ENCODE measurements at places on chromosomes 1 and 21.

DNA sequence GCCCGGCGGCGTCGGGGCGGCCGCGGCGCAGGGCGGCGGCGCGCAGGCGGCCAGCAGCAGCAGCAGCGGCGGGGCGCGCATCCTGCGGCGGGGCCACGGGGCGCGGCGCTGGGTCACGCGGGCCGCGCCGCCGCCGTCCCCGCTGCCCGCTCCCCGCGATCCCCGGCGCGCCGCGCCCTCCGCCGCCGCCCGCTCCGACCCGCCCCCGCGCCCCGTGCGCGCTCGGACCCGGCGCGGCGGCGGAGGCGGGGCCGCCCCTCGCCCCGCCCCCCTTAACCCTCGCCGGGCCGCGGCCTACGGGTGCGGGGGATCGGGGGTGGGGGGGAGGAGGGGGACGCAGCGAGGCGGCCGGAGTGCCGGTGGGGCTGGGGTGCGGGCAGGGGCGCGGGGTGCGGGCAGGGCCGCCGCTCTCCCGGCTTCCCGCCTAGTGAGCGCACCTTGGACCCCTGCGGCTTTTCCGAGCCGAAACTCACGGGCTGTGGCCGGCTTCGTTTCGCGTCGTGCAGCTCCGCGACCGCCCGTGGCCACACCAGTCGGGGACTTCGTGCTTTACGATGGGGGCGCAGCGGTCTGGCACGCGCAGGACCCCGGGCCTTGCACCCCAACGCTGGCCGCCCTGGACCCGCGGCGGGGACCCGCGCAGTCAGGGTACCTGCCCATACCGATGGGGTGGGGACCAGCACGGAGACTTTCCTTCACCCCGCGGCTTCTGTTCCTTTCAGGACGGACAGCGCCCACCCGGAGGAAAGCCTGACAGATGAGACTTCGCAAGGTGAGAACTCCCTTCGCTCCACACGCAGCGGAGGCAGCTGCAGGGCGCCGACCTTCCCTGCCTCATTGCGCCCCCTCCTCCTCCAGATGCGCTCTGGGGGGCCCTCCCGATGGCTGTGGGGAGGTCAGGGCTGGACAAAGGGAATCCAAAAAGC lies at the start of gene FNDC10:
Gene FNDC10 (minus strand): TSS at position 201 of the 926 bp plus-strand sequence. CDS start 120 bp downstream, at position 81.
- DNase-seq: no peak

DNA sequence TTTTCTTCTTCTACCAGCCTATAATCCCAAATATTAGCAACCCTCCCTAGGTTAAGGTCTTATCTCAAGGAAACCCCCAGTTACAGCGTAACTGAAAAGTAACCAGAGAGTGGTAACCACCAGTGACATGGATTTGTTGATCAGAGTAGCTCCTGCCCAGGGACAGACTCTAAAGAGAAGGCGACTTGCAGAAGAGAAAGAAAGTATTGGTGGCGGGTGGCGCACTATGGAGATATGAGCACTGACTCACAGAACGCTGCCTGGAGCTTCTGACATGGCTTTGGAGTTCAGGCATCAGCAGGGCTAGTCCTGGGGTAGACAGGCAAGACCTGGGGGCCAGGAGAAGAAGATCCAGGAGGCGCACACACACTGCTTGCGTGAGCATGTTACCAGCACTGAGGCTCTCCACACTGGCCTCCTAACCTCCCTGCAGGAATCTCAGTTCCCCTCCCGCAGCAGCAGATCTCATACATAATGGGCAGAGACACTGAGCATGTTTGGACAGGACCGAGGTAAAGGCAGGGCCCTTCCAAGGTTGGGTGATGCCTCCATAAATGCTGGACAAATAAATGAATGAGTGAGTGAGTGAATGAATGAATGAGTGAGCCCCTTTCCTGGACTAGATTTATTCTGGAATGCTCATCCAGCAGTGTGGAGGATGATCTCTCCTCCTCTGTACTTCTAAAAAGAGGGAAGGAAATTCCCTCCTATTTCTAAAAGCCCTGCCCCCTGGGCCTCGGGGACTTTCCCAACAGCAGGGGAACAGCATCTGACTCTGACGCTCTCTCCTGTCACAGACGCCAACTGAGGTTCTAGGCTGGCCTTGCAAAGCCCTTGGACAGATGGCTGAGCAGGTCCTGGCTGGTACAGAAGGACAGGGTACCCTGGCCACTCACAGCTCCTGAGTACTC lies 175.5 kb downstream of the CLIC6 start:
- no peak for DNase-seq

- no peak for DNase-seq
These were observed 11.8 kb upstream of the ATF3 start for GRCh38 chr1:212596798-212597197.

- no peak for DNase-seq
These were observed 54.4 kb upstream of the TRABD2B start for GRCh38 chr1:48051466-48052126.

DNA sequence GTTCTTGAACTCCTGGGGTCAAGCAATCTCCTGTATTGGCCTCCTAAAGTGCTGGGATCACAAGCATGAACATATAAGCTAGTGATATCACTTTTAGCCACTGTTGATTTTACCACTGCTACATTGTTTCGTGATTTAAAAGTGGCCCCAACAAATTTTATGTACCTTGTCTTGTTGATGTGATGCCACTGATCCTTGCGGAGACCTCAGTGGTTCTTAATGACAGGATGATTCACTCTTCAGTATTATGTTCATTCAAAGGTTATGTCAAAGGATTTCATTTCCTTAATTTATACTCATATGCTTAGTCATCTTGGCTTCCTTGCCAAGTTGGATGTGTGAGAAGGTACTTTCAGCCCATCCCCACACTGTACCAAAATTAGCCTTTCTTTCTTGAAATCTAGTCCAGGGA lies 12.1 kb downstream of the PRKACB start:
- no peak for DNase-seq

- DNase-seq: no peak
These were observed 130.3 kb downstream of the FGGY start for GRCh38 chr1:59427155-59427554.

GRCh38 chr1:202989879-202990278 lies 17.3 kb upstream of the TMEM183A start:
- no peak for DNase-seq

DNA sequence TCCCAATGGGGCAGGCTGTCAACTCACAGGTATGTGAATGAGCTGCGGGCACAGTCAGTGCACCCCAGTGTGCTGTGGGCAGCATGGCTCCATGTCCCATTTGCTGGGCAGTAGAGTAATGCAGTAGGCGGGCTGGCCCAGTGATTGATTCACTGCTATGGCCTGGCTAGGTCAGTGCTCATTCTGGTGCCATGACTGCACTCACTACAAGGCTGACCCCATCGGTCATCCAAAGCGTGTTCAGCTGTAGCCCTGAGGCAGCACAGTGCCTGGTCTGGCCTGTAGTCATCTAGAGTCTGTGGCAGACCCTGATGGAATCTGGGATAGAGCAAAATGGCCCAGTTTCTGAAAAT lies 7.4 kb downstream of the HYI start:
- no peak for DNase-seq

GRCh38 chr21:46089285-46089684 lies 8.6 kb upstream of the COL6A2 start:
- no peak for DNase-seq

GRCh38 chr1:7613106-7613850 lies 157.8 kb upstream of the VAMP3 start:
- DNase-seq: no peak

- no peak for DNase-seq
These were observed 1.6 kb downstream of the PBX1 start for GRCh38 chr1:164560556-164560955.

DNA sequence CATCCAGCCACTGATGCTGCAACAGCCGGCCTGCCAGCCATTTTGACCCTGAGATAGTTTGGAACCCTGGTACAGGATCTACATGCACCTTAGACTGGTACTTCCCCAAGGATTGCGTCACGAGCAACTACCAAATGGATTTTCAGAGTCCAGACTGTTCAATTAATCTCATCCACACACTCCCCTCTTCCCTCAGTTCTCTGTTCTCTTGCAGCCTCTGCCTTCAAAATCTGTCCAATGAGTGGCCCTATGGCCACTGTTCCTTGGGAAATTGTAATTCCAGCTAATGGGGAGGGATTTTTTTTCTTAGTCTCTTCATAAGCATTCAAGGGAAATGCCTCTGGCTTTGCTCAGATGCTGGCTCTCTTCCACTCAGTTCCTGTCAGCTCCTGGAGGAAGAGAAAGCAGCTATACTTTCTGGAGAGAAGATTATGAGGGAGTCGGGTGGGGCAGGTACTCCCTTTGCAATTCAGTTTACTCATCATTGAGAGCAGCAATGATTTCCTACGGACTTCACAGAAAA lies 19.8 kb upstream of the UAP1 start:
- DNase-seq: no peak

- DNase-seq: no peak
These were observed 139.7 kb upstream of the ERRFI1 start for GRCh38 chr1:8165595-8166360.

GRCh38 chr1:219324629-219325367 lies 151.1 kb downstream of the LYPLAL1 start:
- no peak for DNase-seq

GRCh38 chr1:226553924-226554282 lies 5.3 kb downstream of the STUM start:
- DNase-seq: no peak

- no peak for DNase-seq
These were observed 8.8 kb downstream of the MYCL start for GRCh38 chr1:39892601-39893595.

GRCh38 chr1:150410582-150411101 lies 46.7 kb downstream of the RPRD2 start:
- DNase-seq: no peak

DNA sequence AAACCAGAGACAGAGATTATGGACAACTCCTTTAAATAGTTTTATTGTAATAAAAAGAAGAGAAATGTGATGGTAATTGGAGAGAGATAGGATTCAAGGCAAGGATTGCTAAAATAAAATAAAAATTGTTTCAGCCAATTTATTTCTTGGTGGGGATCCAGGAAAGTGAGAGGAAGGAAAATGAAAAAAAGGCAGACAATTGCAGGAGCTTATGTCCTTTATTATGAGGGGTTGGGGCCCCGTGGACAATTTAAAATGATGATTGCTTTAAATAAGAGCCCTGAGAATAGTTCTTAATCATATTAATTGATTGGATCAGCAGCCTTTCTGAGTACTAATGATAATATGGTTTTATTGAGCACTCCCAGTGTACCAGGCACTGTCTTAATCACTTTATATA lies 40.2 kb downstream of the RGS2 start:
- DNase-seq: no peak

DNA sequence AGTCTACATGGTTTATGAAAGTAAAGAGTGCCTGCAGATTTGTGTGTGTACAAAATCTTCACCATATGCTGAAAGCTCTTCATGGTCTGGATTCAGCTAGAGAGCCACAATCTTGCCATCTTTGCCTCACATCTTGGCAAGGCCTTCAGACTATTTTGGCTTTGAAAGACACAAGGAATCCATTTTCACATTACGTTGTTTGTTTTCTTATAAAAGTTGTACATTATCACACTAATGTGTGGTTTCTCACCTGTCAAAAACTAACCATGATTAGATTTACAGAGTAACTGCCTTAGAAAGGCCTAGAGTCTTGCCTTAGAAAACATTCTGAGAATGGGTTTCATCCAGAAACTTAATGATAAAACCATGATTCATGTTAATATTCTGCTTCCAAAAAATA lies 494.6 kb downstream of the NEGR1 start:
- DNase-seq: no peak

DNA sequence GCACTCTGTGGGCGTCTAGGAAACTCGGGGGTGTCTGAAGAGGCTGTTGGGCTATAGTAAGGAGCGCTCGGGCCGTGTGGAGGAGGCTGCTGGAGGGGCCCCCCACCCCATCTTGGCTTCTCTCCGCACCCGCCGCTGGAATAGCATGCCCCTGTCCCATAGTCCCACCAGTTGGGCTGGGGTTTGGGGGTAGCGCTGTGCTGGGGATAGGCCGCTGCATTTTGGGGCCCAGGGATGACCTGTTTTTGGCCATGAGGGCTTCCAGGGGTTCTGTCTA lies 511 bp downstream of the EFNA3 start:
- no peak for DNase-seq

GRCh38 chr1:94524531-94524930 lies 17.0 kb downstream of the F3 start:
- DNase-seq: no peak
